ENCODE measurements at places on chromosomes 1 and 21. TPM values are rescaled to one million over a fixed set of nuclear protein-coding genes. Genes with fewer than 3 reads are reported as not detected.
A peak's percentile ranks its signal among the peaks of the same experiment; 100 is the strongest.

DNA sequence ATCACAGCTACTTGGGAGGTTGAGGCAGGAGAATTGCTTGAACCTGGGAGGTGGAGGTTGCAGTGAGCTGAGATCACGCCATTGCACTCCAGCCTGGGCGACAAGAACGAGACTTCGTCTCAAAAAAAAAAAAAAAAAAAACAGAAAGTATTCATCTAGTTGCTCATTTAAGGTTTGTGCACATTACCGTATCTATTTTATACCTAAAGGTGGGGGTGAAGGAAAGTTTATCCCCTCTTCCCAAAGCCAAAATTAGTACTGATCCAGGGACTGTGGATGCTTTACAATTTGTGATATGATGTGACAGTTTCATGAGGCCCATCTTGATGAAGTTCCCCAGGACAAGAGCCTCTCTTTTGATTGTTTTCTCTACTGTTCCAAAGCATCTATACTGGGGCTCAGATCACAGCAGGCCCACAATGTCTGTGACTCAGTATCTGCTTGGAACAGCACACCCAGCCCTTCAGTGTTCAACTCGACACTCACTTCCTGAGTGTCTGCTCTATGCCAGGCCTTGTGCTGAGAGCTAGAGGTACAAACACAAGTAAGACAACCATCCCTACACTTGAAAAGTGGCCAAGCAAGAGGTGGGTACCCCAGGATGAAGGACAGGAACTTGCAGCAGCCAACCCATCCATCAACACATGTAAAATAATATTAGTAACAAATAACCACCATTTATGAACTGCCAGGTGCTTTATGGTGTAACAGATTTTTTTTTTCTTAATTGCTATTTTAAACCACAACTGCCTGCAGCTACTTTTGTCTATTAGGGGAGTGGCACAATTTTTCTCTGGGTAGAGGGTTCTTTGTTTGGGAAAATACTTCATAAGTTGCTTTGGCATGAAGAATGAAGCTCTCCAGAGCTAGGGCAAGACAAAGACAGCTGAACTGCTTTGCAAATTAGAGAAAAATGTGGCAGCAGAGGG, 29.0 kb upstream of the KHDRBS1 start:
- peaks cover 13% of the 10 kb centered on the region for H3K36me3 ChIP-seq
- DNase-seq, result peak; percentile 50
- H3K4me3 ChIP-seq, result no peak overlapping the region
- peaks cover 58% of the 10 kb centered on the region for H3K4me1 ChIP-seq
- no peaks in the 10 kb centered on the region for H3K27me3 ChIP-seq

GRCh38 chr21:23639721-23640120, 1967.6 kb downstream of the MRPL39 start:
- no peak for DNase-seq
- H3K27me3 ChIP-seq, result no peaks in the 10 kb centered on the region
- no peaks in the 10 kb centered on the region for H3K36me3 ChIP-seq
- H3K4me3 ChIP-seq, result no peak overlapping the region

Gene FALEC
- not detected for total RNA-seq

Gene HSPG2
- total RNA-seq, result 1.2 TPM

DNA sequence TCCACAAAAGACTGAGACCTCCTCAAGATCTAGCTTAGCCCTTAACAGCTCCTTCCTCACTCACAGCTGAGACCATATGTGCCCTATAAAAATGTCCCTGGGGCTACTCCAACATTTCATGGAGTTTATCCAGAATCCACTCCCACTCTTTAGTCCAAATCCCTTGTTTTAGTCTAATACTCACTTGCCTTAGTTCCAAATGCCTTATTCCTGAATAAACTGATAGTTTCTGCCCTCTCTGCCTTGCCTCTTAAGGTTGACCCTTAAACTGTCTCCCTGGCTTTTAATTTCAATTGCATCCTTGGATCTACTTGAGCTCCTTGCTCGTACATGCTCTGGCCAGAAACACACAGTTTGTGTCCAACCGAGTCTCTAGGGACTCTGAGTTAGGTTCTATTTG, 47.3 kb upstream of the LYPLAL1 start:
- no peak overlapping the region for H3K4me3 ChIP-seq
- H3K4me1 ChIP-seq, result no peaks in the 10 kb centered on the region
- H3K36me3 ChIP-seq, result no peaks in the 10 kb centered on the region
- no peaks in the 10 kb centered on the region for H3K27me3 ChIP-seq

Gene SPATA21
- total RNA-seq, result 0.05 TPM

DNA sequence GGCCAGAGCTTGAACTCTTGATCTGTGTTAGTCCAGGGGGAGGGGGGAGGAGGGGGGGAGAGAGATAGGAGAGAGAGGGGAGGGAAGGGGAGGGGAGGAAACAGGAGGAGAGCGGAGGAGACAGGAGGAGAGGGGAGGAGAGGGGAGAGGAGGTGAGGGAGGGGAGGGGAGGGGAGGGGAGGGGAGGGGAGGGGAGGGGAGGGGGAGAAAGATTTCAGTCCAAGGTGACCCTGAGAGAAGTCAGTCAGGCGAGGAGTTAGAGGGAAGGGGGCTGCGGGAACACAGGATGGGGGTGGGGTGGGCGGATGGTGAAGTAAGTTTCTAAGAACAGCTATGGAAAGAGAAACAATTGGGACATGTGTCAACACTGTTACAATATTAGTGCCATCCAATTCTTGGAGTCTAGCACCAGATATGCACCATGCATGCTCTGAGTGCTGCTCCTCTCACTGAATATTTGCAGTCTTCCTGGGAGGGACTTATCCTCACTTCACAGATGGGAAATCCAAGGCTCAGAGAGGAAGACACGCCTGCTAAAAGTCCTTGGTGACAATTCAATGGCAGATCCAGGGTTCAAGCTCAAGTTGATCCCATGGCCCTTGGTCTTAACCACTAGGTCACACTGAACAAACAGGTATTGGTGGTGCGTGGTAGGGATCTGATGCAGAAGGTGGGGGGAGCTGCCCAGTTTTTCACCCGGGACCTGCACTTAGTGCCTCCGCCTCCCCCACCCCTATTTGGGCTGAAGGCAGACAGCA, 42.5 kb upstream of the ECE1 start:
- H3K4me3 ChIP-seq, result no peak overlapping the region
- no peaks in the 10 kb centered on the region for H3K27me3 ChIP-seq
- peak overlapping the region; percentile 40 for H3K27ac ChIP-seq
- peaks cover 82% of the 10 kb centered on the region for H3K4me1 ChIP-seq

- no peak overlapping the region for H3K4me3 ChIP-seq
- H3K36me3 ChIP-seq, result peaks cover 20% of the 10 kb centered on the region
Measured at GRCh38 chr1:201841265-201841912, 12.4 kb downstream of the IPO9 start.

GRCh38 chr1:204084247-204084772, 11.4 kb downstream of the SOX13 start:
- DNase-seq, result no peak
- H3K27me3 ChIP-seq, result no peaks in the 10 kb centered on the region
- no peak overlapping the region for H3K27ac ChIP-seq
- no peak overlapping the region for H3K4me3 ChIP-seq

GRCh38 chr21:27804515-27804914, 837.6 kb upstream of the ADAMTS5 start:
- DNase-seq, result no peak
- no peaks in the 10 kb centered on the region for H3K36me3 ChIP-seq
- no peak overlapping the region for H3K4me3 ChIP-seq
- H3K4me1 ChIP-seq, result no peaks in the 10 kb centered on the region

- no peak overlapping the region for H3K4me3 ChIP-seq
Measured at GRCh38 chr1:152003846-152004442, 10.3 kb upstream of the S100A10 start.

- peaks cover 7% of the 10 kb centered on the region for H3K4me1 ChIP-seq
- H3K36me3 ChIP-seq, result no peaks in the 10 kb centered on the region
- H3K27ac ChIP-seq, result no peak overlapping the region
Measured at GRCh38 chr1:156696755-156697154, 8.6 kb downstream of the CRABP2 start.

DNA sequence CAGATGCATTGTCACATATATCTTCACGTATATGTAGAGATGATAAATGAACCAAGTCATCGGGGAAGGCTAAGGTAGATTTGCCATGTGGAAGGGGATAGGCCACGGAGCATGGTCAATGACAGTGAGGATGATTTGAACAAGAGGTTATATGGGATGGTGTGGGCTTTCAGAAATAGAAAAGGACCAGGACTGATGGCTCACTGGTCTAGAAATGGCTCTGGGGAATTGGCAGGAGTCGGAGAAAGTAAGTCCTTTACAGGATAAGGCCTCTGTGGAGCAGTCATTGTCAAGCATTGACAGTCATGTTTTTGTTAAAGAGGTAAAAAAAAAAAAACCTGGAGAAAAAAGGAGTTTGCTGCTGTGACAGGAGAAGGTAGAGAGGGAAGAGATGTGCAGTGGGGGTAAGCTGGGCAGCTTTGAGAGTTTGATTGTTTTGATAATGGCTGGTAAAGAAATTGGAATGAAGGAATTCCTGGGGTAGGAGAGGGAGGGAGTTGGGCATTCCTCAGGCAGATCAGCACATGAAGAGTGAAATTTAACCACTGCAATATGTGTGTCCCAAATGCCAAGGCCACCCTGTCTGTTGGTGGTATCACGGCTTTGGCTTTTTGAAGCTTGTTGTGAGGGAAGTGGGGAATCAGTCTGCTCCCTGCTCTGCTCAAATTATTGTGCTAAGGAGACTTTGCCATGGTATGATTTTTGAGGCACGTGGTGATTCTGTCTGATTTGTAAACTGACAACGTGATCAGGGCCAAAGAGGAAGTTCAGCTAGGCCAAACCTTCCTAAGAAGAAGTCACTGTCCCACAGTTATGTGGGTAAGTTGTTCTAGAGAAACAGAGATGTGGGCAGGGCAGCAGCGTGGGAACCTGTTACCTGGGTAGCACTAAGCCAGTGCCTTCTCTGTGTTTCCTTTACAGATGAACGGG, 26.0 kb downstream of the MACF1 start:
- H3K4me3 ChIP-seq, result no peak overlapping the region
- H3K36me3 ChIP-seq, result peaks cover 57% of the 10 kb centered on the region
- no peaks in the 10 kb centered on the region for H3K27me3 ChIP-seq

DNA sequence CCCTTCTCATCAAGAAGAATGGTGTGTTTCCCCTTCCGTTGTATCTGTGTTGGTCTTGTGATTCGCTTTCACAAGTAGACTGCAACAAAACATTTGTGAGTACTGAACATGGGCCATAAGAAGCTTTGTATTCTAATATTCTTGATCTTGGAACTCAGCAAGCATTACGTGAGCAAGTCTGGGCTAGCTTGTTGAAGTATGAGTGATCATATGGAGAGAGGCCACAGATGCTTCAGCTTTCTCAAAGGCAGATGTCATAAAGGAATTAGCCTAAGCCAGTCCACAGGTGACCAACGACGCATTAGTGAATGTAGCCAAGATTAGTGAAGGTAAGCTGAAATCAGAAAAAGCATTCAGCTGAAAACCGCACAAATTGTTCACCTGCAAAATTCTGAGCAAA, 609.6 kb upstream of the NEGR1 start:
- H3K27ac ChIP-seq, result no peak overlapping the region
- DNase-seq, result no peak
- no peaks in the 10 kb centered on the region for H3K27me3 ChIP-seq
- H3K36me3 ChIP-seq, result no peaks in the 10 kb centered on the region
- H3K4me3 ChIP-seq, result no peak overlapping the region

- H3K36me3 ChIP-seq, result peaks cover 12% of the 10 kb centered on the region
- peaks cover 30% of the 10 kb centered on the region for H3K4me1 ChIP-seq
- peak; percentile 42 for DNase-seq
- H3K4me3 ChIP-seq, result peak overlapping the region; percentile 84
Measured at GRCh38 chr1:155052439-155053395, 1.6 kb downstream of the ADAM15 start.

Gene PRAMEF5
- not detected for total RNA-seq

DNA sequence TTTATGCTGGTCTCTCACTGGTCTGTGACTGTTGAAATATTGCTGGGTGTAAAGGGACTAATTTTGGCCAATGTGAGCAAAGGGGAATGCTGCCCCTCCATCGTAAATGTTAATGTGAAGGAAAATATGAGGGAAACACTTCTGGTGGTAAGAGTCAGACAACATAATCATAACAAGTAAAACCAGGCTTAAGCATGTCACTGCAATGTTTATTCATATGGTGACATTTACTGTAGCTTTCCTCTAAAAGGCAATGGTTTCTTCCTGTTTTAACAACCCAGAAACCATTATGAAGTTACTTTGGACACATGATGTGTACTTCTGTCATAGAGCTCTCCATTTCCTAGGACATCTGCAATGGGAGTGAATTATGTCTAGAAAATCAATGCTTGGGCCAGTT, 358.0 kb downstream of the LMO4 start:
- no peak overlapping the region for H3K4me3 ChIP-seq
- no peaks in the 10 kb centered on the region for H3K36me3 ChIP-seq
- no peaks in the 10 kb centered on the region for H3K4me1 ChIP-seq
- no peak for DNase-seq
- H3K27me3 ChIP-seq, result peaks cover 5% of the 10 kb centered on the region

- peaks cover 6% of the 10 kb centered on the region for H3K27me3 ChIP-seq
- peak; percentile 63 for DNase-seq
- peaks cover 16% of the 10 kb centered on the region for H3K4me1 ChIP-seq
- H3K36me3 ChIP-seq, result peaks cover 24% of the 10 kb centered on the region
- peak overlapping the region; percentile 97 for H3K4me3 ChIP-seq
Measured at GRCh38 chr1:145858238-145858900, 512 bp downstream of the PIAS3 start.

- H3K27ac ChIP-seq, result no peak overlapping the region
- no peak overlapping the region for H3K4me3 ChIP-seq
- no peaks in the 10 kb centered on the region for H3K4me1 ChIP-seq
- no peaks in the 10 kb centered on the region for H3K36me3 ChIP-seq
- H3K27me3 ChIP-seq, result no peaks in the 10 kb centered on the region
Measured at GRCh38 chr1:118294875-118295642, 110.0 kb upstream of the SPAG17 start.

- peaks cover 2% of the 10 kb centered on the region for H3K27me3 ChIP-seq
- no peaks in the 10 kb centered on the region for H3K36me3 ChIP-seq
- H3K4me1 ChIP-seq, result peaks cover 23% of the 10 kb centered on the region
- no peak overlapping the region for H3K4me3 ChIP-seq
Measured at GRCh38 chr1:210692796-210693195, 364.1 kb downstream of the HHAT start.

Gene B3GALT5
- not detected for total RNA-seq

- no peak for DNase-seq
- no peak overlapping the region for H3K27ac ChIP-seq
- no peaks in the 10 kb centered on the region for H3K4me1 ChIP-seq
- no peaks in the 10 kb centered on the region for H3K27me3 ChIP-seq
- H3K4me3 ChIP-seq, result no peak overlapping the region
- H3K36me3 ChIP-seq, result no peaks in the 10 kb centered on the region
Measured at GRCh38 chr1:189434461-189434860, 1043.2 kb downstream of the BRINP3 start.

Measured in activated CD4-positive, alpha-beta memory T cell treated with anti-CD3 and anti-CD28 coated beads, Interleukin-2, amount 10 ng/mL, durations not matched to agents 7 days and 5 days (primary cell).